ENCODE measurements at places on chromosomes 12 and 14. TPM values are rescaled to one million over a fixed set of nuclear protein-coding genes. Genes with fewer than 3 reads are reported as not detected.

The POLE gene
- 13.0 TPM for total RNA-seq

DNA sequence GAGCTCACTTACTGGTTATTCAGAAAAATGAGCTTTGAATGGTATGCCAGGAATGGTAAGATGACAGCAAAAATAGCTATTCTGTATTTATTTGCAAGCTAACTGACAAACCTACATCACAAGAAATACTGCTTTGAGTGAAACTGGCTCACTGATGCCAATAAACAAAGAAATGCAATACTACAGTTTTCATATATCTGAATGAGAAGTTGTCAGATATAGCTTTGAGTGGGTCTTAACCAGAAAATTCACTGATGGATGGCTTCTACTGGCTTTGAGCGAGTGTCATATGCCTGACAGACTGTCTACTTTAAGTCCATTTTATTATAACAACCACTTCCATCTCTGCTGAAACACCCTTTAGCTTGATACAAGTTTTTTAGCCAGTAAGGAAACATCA lies 330.1 kb downstream of the NELL2 start:
- DNase-seq = no peak

- DNase-seq = no peak
Measured at GRCh38 chr12:12616512-12617310, 5.0 kb downstream of the CREBL2 start.

DNA sequence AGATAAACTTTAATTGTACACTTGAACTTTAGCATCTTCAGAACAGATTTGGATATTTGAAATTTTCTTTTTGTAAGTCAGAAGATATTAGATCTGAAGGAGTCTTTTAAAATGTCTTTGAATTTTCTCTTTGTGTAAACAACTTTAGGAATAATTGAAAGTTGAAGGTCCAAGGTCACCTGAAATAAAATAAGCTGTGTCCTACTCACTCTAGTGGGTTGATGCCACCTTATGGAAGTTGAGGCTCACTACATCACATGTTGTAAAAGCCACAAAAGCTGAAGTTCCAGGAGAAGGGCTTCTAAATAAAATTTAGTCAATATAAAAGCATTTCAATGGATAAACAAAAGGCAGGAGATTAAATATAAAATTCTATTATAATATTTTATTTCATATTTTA lies 122.0 kb upstream of the ATXN7L3B start:
- no peak for DNase-seq

- DNase-seq = no peak
Measured at GRCh38 chr12:30707613-30708342, 12.1 kb upstream of the IPO8 start.

GRCh38 chr12:6294156-6295093 lies 16.1 kb upstream of the PLEKHG6 start:
- DNase-seq = no peak

All from left ventricle myocardium superior (tissue), 1 donor.